GM04503 (cell line): ENCODE measurements at places on chromosomes 7 and 10.

DNA sequence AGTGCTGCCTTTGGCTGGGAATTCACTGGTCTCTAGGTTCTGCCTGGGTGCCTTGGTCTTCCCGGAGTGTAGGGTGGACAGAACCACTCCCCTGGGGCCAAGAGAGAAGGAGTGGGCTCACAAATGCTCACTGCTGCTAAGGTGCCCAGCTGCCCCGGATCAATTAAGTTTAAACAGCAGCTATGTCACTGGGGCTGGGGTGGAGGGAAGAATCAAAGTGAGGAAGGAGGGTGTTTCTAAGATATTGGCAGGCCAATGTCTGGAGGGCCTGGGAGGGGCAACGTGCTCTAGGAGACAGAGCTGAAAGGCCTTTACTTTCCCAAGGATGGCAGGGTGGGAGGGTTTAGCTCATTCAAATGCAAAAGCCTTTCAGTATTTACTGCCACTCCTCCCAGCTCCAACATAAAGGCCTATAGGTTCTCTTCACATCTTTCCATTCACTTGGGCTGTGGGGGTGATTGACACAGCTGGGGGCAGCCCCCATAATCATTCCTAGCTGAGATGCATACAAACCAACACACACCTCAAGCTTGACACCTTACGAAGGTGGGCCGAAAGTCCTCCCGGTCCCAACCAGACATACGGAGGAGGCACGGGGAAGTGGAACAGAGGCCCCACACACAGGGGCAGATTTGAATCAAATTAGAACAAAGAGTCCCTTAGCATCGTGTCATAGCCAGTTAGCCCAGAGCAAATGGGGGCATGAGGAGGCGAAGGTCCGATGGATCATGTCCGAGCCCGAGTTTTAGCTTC is 108.0 kb upstream of the EFCAB10 start:
- no peak for DNase-seq

GRCh38 chr7:155456738-155457543 is 988 bp upstream of the EN2 start:
- DNase-seq = no peak

GRCh38 chr10:72826346-72826745 is 67.2 kb upstream of the OIT3 start:
- DNase-seq = no peak

GRCh38 chr7:77923419-77923818 is 124.8 kb downstream of the PHTF2 start:
- no peak for DNase-seq

- DNase-seq = no peak
These were observed 32.4 kb upstream of the FOXL3 start for GRCh38 chr7:257647-257992.

GRCh38 chr10:73060738-73061635 is 35.7 kb downstream of the P4HA1 start:
- no peak for DNase-seq

DNA sequence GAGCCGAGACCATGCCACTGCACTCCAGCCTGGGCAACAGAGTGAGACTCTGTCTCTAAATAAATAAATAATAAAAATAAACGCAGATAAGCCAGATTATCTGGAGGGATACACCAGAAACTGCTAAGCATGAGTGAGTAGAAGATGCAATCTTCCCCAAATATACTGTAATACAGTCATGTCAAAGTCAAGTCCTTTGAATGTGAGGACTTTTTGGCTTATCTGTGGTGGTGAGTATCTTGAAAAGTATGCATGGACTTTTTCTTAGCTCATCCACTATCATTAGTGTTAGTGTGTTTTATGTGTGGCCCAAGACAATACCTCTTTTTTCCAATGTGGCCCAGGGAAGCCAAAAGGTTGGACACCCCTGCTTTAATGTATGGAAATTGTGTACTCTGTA is 44.7 kb upstream of the PITRM1 start:
- DNase-seq = peak; percentile 69

GRCh38 chr10:72689660-72690059 is 2.3 kb upstream of the MCU start:
- DNase-seq = no peak

- no peak for DNase-seq
These were observed 39.6 kb downstream of the GLI3 start for GRCh38 chr7:42197451-42197850.

- no peak for DNase-seq
These were observed 97.9 kb upstream of the ZNF746 start for GRCh38 chr7:149595541-149595940.

GRCh38 chr7:24334627-24335026 is 50.6 kb downstream of the NPY start:
- no peak for DNase-seq

DNA sequence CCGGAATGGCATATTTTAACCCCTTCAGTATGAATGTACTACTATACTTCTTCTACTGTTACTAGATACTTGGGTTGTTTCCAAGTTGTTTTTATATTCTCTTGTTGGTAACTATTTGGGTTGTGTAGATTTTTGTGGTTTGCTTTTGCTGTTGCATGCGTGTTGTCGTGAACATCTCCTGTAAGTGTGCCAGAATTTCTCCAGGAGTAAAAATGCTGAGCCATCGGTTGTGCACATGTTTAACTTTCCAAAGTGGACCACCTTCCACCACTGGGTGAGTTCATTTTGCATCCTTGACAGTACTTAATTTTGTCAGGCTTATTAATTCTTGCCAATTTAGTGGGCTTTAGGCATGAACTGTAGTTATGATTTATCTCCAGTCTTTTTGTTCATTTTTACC is 47.9 kb downstream of the CSGALNACT2 start:
- DNase-seq = peak; percentile 39

DNA sequence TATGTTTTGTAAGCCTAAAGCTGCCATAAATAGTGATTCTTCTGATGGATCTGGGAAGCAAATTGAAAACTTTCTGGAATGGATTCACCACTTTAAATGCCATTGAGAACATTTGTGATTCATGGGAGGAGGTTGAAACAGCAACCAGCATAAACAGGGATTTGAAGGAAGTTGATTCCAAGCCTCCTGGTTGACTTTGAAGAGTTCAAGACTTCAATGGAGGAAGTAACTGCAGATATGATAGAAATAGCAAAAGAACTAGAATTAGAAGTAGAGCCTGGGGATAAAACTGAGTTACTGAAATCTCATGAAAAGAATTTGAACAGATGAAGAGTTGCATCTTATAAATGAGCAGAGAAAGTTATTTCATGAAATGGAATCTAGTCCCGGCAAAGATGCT is 99.2 kb downstream of the LRRC4 start:
- DNase-seq = no peak

DNA sequence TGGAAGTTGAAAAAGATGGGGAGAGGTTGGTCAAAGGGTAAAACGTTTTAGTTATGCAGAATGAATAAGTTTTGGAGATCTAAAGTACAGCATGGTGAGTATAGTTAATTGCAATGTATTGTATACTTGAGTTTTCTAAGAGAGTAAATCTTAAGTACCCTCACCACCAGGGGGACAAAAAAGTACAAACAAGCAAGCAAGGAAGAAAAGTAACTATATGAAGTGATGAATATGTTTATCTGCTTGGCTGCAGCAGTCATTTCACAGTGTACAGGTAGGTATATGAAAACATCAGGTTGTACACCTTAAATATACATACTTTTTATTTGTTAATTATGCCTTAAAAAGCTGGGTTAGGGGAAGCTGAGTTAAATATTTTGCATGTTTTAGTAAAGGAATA is 157.3 kb downstream of the PCLO start:
- no peak for DNase-seq

DNA sequence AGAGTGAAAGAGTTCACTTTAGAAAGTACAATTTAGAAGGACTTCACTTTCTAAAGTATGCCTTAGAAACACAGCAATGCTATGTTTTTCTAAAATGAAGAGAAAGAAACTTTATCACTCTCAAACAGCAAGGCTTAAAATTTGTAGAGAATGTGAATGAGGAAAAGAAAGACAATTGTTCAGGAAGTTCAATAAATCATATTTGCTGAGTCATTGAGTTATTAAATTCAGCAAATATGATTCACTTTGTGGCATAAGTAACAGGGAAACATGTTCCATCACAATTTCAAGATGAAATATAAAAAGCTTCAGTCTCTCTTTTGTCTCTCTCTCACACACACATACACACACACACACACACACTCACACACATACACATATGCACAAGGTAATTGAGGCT is 187.9 kb downstream of the PCDH15 start:
- DNase-seq = no peak

GRCh38 chr10:105585171-105585570 is 944.1 kb downstream of the SORCS3 start:
- DNase-seq = no peak

DNA sequence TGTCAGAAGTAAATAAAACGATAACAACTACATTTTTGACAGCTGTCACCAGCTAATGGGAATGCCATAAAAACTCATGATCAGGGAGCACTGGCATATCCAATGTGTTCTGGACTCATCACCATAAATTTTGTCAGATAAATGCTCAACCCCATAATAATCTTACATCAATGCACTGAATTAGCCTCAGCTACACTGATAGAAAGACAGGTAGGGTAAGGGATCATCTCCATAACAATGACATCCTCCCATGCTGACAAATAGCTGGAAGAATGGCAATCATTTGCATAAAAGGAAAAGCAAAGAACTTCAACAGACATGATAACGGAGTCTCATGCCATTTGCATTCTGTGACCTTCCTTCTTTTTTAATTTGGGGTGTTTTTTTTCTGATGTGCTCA is 352.8 kb upstream of the PFKP start:
- DNase-seq = no peak

GRCh38 chr7:27925573-27926201 is 185.7 kb downstream of the TAX1BP1 start:
- no peak for DNase-seq

DNA sequence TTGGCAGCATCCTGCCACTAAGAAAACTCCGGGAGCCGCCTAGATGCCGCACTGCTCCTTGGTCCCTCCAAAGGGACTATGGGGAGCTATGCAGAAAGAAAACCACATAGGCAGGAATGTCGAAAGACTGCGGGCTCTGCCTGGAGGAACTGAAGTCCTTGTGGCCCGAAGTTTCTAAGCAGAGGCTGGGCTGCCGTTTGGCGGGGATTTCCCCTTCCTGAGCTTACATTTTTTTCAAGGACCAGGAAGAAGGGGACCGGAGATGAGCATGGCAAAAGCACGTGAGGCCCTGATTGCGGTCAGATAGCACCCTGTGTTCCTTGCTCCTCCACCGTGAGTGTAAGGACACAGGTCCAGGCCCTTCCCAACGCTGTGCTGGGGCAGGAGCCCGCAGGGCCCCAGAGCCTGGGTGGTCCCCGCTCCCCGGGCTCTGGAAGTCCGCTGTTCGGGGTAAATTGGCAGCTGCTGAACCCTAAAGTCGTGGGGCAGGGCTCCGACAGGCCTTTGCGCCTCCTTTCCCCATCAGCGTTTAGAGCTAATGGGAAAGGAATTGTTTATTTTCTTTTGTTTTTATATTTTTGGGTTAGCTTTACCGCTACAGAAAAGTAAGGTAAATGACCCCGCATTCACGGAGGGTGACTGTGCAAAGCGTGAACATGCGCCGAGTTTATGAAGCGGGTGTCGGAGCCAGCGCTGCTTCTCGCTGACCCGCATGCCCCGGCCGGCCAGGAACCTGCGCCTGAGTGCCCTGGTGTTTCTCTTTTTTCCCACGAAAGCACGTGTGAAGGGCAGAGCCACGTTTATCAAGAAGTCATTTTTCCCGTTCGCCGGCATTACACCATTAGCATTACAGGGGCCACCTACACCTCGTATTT is 356.5 kb upstream of the ZNF32 start:
- no peak for DNase-seq

- DNase-seq = no peak
These were observed 84.0 kb upstream of the SMNDC1 start for GRCh38 chr10:110388687-110389052.

DNA sequence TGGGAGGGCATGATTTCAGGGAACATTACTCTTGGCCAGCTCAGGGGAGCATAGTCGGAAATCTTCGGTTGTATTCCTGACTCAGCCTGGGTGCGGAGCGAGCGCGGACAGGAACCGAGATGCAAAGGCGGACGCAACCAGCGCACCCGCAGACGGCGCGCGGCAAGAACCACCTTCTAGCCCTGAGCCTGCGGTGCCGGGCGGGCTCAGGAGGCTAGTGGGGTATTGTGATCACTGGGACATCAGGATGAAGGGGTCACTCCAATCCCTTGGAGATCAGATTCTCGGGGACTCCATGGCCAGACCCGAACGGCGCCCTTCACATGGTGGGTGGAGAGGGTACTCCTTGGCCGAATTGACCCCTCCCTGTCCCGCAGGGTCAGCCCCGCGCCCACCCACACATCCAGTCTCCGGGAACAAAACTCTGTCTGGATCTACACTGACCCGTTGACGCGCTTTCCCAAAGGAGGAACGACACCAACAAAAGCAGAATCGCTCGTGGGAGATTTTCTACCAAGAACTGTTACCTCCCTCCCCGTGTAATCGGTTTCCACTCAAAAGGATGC is 730.5 kb downstream of the ZWINT start:
- DNase-seq = no peak

- no peak for DNase-seq
These were observed 2.2 kb upstream of the HSPB1 start for GRCh38 chr7:76300166-76300731.

DNA sequence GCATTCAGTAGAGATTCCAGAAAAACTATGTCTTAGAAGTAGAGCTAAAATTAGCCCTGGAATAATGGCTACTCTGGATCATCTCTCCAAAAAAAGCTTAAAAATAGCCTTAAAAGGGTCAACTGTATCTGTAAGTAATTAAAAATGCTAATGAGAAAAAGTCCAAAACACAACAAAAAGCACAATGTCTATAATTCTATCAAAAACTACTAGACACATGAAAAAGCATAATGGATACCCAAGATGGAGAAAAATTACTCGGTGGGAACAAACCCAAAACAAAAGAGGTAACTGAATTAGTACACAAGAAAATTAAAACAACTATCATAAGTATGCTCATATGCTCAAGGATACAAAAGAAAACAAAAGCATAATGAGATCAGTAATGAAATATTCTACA is 15.4 kb downstream of the ORC5 start:
- no peak for DNase-seq

- no peak for DNase-seq
These were observed 109.1 kb downstream of the SRPK2 start for GRCh38 chr7:105279688-105280007.

DNA sequence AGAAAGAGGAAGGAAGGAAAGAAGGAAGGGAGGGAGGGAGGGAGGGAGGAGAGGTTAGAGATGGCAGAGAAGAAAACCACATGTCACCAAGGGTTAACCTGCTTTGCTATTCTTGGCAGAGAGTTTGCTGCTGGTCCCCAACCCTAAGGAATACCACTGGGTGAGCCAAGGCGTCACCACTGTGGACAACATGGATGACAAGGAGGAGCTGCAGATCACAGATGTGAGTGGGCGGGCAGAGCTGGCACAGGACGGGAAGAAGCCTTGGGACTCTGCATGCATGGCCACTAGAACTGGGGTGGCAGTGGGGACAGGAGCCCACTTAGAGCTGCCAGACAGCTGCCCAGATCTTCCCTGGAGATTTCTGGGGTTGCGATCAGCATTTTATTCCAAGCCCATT is 17.2 kb upstream of the MYH16 start:
- no peak for DNase-seq

- DNase-seq = no peak
These were observed 917.0 kb downstream of the CNTNAP2 start for GRCh38 chr7:147033641-147034040.

GRCh38 chr10:99784016-99784726 is 1.7 kb downstream of the ABCC2 start:
- peak; percentile 60 for DNase-seq
